ENCODE measurements at places on chromosomes 4 and X. TPM values are rescaled to one million over a fixed set of nuclear protein-coding genes. Genes with fewer than 3 reads are reported as not detected.

The TMPRSS11B gene
- polyA plus RNA-seq = not detected

The L1CAM gene
- 91.5 TPM for polyA plus RNA-seq

The TMEM271 gene
- polyA plus RNA-seq = 2.1 TPM

The OGT gene
- polyA plus RNA-seq = 24.4 TPM

The FABP2 gene
- not detected for polyA plus RNA-seq

The MXRA5 gene
- polyA plus RNA-seq = 1.5 TPM

The SSR4 gene
- 365 TPM for polyA plus RNA-seq

The MAGEA9B gene
- polyA plus RNA-seq = not detected
